ENCODE measurements at places on chromosomes 3 and 15.

- DNase-seq: no peak
These were observed 238.7 kb downstream of the SV2B start for GRCh38 chr15:91338766-91339165.

DNA sequence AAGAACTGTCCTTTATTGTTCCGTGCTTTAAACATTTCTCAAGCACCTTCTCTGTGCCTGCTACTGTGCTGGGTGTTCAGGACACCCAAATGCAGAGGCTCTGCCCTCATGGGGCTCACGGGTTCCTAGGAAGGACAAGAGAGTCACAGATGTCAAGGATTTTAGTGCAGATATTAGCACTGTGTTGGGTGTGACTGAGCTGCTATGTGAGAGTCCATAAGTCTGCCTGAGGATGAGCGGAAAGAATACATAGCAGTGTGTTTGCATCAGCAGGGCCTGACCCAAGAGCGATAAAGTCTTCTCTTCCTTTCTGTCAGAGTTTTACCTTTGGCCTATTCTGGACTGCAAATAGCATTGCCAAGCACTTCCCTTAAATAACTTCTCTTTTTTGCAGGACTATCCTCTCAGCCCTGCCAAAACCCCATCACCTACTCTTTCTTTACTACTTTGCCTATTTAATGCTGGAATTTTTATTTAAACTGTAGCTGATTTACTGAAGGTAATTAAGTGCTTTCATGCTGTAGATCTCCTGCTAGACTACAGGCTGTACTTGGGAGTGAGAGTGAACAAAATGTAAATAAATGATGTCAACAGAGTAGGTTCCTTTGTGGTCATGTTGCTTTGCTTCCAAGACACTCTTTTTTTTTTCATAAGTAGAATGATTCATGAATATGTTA, 459.4 kb upstream of the TPRG1 start:
- DNase-seq: no peak

DNA sequence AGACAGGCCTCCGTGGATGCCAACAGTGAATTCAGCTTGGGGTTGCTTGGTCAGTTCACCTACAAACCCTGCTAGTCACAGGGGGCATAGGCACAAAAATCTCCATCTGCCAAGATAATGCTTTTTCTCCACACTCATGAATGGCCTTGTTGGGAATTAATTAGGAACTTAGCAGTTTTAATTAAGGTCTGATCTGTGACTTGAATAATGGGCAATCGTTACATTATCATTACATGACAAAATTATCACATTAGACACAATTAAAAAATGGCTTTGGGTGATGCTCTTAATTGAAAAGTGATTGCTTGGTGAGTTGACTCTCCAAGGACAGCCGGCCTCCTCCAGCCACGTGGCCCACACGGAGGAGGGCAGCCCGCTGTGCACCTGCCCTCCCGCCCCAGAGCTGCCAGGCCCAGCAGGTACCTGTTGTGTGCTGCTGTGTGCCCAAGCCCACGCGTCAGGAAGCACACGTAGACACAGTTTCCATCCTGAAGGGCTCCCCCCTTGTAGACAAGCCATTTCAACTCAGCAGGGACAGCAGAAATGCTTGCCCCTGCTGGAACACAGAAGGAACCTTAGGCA, 274.2 kb downstream of the OCA2 start:
- DNase-seq: no peak

DNA sequence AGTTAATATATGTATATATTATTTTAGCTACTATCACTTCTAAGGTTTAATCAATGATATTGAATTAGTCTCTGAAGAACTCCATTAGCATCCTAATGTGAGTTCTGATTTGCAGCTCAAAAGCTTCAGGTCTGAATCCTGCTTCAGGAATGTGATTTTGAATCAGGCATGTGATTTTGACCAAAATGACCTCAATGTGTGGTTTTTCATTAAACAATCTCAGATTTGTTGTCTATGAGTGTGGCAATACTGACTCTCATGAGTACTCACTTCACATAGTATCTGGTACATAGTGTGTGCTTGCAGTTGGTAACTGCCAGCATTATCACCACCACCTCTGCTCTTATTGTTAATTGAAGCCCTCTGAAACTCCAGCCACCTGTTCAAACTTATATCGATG, 251.0 kb downstream of the KCNH8 start:
- no peak for DNase-seq

GRCh38 chr3:57091521-57092273, 31.2 kb downstream of the SPATA12 start:
- no peak for DNase-seq

DNA sequence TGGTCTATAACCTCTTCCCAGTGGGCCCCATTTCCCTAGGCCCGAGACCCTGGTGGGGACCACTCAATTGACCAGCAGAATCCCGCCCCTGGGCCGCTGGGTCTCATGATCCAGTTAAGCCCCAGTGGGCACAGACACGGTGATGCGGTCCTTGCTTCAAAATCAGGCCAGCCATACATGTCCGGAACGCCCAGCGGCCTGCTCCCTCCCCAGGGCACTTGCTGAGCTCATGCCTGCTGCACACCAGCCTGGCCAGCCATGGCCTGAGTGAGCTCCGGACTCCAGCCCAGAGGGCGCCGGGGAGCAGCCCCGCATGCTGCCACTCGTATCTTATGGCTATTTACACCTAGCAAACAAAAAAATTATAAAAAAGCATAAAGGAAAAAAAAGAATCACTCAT, 34.4 kb upstream of the IQSEC1 start:
- no peak for DNase-seq

GRCh38 chr3:122843604-122844003, 48.7 kb downstream of the SLC49A4 start:
- DNase-seq: no peak

GRCh38 chr15:55970286-55970685, 23.1 kb downstream of the NEDD4 start:
- no peak for DNase-seq

GRCh38 chr3:99131876-99132275, 230.4 kb upstream of the DCBLD2 start:
- DNase-seq: no peak

DNA sequence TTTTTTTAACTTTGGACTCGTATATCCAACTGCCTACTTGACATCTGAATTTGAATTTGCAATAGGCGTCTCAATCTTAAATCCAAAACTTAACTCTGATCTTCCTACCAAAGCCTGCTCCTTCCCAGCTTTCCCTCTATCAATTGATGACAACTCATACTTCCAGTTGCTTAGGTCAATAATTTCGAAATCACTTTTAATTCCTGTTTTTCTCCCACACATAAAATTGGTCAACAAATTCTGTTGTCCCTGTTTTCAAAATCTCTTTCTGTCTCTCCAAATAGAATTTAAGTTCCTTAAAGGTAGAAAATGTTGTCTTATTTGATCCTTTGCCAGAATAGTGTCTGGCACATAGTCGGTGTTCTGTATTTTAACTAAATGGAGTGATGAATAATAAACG, 332.4 kb downstream of the SATB1 start:
- no peak for DNase-seq

- DNase-seq: no peak
These were observed 10.8 kb upstream of the MFSD1 start for GRCh38 chr3:158790901-158791589.

DNA sequence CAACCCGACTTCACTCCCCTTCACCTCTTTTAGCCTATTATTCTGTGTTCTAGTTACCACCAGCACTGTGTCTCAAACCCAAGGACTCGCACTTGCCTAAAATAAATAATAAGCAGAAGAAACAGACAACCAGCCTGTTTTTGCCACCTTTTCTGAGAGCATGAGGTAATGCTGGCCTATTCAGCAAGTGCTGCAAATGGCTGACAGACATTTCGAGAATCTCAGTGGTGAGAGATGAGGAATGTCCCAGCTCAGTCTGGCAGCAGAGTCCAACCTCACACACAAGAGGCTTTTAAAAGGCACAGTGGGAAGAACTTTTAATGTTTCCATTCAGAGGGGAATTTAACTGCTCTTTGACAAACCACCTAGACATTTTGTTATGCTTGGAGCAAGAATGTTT, 143.3 kb upstream of the GMNC start:
- DNase-seq: no peak

DNA sequence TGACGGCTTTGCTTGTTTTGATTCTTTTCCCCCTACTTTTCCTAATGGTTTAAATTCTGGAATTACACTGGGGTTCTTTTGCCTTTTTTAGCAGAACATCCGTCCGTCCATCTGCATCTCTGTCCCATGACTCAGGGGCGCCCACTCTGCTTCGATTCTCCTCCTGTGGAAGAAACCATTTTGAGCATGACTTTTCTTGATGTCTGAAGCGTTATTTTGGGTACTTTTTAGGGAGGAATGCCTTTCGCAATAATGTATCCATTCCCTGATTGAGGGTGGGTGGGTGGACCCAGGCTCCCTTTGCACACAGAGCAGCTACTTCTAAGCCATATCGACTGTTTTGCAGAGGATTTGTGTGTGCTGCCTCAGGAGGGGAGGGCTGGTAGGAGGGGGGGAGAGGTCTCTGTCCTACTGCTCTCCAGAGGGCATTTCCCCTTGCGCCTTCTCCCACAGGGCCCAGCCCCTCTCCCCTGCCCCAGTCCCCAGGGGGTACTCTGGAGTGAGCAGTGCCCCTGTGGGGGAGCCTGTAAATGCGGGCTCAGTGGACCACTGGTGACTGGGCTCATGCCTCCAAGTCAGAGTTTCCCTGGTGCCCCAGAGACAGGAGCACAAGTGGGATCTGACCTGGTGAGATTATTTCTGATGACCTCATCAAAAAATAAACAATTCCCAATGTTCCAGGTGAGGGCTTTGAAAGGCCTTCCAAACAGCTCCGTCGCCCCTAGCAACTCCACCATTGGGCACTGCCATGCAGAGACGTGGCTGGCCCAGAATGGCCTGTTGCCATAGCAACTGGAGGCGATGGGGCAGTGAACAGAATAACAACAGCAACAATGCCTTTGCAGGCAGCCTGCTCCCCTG, 19.5 kb upstream of the BSN start:
- DNase-seq: no peak

DNA sequence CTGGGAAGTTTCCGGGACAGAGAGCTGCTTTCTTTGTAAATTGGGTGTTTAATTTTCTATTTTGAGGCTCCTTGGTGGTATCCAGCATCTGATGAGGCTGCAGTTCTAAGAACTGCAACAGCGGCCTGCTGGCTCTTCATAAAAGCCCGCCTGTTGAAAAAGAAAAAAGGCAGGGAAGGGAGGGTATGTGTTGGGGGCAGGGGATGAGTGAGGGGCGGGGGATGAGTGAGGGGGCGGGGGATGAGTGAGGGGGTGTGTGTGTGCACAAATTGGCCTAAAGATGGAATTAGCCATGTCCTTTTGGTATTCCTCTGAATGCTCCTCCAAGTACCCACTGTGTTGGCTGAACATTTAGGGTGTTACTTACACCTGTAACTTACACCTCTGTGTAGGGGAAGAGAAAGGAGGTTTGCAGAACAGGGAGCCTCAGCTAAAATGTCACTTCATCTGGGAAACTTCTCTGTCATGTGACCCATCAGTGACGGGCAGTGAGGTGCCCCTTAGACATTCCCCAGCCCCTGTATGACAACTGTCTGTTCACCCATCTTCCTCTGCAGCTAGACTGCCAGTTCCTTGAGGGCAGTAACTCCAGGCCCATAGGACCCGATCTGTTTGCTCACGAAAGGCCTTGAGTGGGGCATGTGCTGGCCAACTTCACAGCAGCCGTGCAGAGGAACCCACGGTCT, 57.6 kb downstream of the LRIG1 start:
- DNase-seq: no peak

GRCh38 chr3:152174876-152175527, 93.7 kb upstream of the MBNL1 start:
- DNase-seq: no peak
